Activated T-cell treated with anti-CD3 and anti-CD28 coated beads for 24 hours (primary cell): ENCODE measurements at places on chromosomes 12 and 14.
A peak's percentile ranks its signal among the peaks of the same experiment; 100 is the strongest.

DNA sequence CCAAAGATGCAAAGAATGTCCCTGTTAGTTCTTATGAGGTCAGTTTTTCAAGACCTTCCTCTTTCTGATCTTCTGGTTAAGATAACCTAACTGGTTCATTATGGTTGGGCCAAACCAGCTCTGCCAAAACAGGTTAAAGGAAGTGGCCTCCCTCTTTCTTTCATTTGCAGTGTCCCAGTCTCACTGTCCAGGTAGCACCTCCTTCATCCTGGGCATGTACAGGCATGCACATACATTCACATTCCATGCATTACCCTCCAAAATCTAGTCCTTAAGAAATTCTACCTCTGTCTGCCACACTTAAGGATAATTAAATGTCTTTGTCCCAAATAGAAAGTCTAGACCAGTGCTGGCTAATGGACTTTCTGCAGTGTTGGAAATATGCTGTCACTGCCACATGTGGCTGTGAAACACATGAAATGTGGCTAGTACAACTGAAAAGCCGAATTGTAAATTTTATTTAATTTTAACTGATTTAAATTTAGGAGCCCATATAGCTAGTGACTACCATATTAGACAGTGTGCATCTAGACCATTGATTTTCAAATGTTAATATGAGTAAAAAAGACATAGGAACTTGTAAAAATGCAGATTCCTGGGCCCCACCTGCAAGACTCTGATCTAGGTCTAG lies 169.3 kb downstream of the PCNX1 start:
- no peak for DNase-seq

- DNase-seq = peak; percentile 79
These were observed at the start of gene KDM5A for GRCh38 chr12:389142-390096. Gene KDM5A, minus strand, starts transcription at chr12:389320. Its CDS starts 229 bp downstream, at chr12:389091.

DNA sequence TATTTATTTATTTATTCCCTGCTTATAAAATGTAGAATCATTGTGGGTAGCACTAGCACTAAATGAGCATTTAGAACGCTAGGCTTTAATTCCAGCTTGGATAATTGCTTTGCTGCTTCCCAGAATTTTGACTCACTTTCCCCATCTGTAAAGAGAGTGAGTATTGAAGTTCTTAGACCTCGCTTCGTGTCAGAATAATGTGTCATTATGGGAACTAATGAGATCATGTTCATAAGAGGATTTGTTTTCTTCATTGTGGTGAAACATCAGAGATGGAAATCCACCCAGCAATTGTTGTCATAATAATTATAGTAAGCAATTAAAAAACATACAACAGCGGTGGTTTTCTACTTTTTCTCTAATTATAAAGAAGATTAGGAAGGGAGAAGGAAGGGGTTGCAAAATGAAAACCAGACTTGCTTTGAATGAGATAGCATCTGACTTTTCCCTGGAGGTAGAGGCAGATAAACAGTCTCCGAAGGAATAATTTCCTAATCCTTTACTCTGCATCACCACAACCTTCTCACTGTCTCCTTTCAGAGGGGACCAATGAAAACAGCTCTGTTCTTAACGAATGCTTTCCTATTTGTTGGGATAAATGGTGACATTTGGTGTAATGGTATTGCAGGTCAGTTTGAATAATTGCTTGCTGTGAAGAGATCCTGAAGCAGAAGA lies 86.8 kb upstream of the ARHGAP5 start:
- DNase-seq = no peak

DNA sequence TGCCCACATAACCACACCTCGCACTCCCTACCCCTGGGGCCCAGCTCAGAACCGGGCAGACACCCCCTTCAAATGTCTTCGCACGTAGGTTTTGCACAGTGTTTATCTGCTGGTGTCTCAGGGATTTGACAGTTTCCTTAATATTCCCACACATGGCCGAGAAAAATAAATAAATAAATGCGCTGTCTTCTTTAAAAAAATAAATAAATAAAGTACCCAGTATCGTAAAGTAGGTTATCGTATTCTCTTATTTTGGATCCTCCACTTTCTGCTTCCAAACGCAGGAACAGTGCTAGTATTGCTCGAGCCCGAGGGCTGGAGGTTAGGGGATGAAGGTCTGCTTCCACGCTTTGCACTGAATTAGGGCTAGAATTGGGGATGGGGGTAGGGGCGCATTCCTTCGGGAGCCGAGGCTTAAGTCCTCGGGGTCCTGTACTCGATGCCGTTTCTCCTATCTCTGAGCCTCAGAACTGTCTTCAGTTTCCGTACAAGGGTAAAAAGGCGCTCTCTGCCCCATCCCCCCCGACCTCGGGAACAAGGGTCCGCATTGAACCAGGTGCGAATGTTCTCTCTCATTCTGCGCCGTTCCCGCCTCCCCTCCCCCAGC lies 710 bp upstream of the FOS start:
- no peak for DNase-seq

- no peak for DNase-seq
These were observed 14.1 kb upstream of the TMEM119 start for GRCh38 chr12:108611884-108612415.

DNA sequence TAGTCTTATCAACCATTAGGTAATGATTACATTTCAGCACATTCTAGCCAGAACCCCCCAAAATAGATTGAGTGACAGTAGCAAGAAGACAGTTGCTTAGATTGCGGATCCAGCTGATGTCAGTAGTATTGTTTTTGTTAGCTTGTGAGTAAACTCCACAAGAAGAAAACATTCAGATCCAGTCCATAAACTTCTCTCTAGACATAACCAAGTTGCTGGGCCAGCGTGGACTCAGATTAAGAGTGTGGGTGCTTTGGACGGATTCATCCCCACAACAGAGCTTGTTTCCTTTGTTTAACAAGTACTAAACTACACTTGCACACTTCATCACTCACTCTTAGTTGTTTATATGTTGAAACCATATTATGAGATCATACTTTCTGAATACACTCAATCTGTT lies 293.4 kb downstream of the NPAS3 start:
- DNase-seq = no peak

DNA sequence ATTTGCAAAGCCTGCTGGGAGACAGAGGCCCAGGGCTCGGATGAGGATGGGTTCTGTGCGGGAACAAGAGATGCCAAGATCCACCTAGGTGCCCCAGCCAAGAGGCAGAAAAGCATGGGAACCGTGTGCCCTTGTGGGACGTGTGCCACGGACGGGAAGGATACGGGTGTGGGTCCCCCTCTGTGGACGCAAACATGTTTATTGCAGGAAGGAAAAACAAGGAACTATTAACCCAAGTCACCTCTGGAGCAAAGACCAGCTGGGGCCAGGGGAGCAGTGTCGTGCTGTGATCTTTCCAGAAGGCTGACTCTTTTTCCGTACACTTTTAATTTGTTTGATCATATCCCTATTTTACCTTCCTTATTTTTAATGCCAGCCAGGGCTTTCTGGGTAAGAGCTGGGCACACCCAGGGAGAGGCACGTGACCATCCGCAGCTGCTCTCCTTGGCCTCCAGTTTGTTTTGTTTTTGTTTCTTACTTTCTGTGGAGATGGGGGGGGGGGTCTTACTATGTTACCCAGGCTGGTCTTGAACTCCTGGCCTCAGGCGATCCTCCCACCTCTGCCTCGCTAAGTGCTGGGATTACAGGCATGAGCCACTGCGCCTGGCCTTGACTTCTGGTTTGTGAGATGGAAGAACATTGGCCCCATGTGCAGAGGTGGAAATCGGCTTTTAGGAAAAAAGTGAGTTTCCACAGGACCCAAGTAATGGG lies 20.7 kb downstream of the SCARB1 start:
- no peak for DNase-seq

- no peak for DNase-seq
These were observed 110.5 kb downstream of the GPR135 start for GRCh38 chr14:59354666-59355065.

- DNase-seq = no peak
These were observed 152.9 kb downstream of the ZFP36L1 start for GRCh38 chr14:68639758-68640574.

DNA sequence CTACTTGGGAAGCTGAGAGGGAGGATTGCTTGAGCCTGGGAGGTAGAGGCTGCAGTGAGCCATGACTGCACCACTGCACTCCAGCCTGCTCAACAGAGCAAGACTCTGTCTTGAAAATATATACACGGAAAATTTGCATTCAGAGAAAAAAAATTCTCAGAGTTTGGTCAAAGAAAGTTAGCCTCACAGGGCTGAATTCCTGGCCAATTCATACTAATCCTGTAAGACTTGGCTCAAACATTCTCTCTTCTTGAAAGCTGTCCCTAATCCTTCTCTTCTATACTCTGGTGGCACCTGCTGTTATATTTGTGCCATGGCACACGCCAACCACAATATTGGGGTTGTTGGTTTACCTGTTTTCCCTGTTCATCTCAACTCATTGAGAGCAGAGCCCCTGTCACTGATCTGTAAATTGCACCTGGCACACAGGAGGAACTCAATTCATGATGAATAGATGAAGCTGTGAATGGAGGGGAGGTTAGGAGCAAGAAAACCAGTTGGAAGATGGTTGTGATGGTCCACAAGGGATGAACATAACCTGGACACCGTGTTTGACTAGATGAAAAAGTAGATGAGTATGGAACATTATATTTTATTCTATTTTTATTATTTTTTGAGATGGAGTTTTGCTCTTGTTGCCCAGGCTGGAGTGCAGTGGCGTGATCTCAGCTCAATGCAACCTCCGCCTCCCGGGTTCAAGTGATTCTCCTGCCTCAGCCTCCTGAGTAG lies 36.8 kb upstream of the SPTSSA start:
- no peak for DNase-seq

GRCh38 chr12:43942379-43942778 lies 106.5 kb downstream of the TMEM117 start:
- no peak for DNase-seq

DNA sequence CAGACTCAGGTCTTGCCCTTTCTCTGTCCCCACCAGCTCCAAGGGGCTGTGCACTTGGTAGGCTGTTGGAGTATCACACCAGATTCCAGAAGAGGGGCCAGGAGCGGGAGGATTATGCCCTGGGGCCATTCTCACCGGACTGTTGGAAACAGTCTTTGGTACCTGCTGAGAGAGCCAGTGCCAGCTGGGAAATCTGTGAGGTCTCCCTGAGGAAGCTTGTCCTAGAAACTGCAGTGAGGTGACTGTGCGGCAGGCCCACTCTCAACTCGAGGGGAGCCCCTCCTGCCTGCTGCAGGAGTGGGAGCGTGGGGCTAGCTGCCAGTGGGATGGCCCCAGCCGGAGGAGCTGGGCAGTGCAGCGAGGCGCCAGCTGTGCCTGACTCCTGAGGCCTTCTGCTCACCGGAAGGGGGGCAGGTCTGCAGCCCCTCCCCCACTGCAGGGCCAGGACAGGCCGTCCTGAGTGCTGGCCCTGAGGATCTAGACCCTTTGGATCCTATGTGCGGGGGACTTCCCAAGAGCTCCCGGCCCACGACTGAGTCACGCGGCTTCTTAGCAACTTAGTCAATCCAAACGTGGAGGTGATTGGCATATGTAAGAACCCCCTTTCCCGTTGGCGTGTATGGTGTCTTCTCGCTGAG lies 295.2 kb downstream of the CACNA1C start:
- no peak for DNase-seq

GRCh38 chr14:102539544-102540314 lies 30.2 kb upstream of the ANKRD9 start:
- no peak for DNase-seq

DNA sequence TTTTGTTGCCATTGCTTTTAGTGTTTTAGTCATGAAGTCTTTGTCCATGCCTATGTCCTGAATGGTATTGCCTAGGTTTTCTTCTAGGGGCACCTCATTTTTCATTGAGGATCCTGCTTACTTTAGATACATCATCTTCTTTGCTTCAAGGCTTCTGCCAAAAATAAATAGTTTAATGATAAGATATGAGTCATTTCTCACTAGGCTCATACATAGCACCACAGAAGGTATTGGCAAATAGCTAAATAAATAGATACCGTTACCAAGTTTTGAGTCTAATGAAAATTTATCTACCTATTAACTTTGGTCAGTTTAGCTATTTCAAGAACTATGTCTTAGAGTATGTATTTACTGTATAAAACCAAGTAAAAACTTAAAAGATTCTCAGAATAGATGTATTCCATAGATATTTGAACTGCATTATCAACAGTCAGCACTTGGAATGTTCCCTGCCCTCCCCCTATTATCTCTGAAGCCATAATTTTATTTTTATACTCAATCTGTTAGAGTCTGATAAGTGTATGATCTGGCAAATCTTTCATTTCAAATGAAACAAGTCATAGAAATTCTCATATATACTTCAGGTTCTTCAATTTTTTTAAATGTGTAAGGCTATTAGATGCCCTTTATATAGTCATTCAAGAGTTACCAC lies 310.2 kb downstream of the CCDC91 start:
- no peak for DNase-seq

DNA sequence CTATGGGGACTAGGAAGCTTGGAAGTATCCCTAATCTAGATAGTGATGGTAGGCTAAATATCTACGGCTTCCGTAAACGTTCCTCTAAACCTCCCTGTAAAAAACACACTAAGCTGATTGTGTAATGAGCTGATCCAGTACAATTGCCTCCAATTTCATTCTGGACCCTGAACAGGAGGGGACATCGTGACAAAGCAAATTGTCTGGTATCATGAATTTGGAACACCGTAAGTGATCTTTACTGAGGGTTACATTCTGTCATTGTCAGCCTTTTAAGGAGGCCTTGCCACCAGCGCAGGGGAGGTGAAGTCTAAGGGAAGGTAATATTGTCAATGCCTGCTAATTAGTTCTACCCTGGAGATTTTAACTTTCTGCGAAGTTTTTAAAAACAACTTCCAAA lies 487 bp upstream of the MGST1 start:
- DNase-seq = no peak

DNA sequence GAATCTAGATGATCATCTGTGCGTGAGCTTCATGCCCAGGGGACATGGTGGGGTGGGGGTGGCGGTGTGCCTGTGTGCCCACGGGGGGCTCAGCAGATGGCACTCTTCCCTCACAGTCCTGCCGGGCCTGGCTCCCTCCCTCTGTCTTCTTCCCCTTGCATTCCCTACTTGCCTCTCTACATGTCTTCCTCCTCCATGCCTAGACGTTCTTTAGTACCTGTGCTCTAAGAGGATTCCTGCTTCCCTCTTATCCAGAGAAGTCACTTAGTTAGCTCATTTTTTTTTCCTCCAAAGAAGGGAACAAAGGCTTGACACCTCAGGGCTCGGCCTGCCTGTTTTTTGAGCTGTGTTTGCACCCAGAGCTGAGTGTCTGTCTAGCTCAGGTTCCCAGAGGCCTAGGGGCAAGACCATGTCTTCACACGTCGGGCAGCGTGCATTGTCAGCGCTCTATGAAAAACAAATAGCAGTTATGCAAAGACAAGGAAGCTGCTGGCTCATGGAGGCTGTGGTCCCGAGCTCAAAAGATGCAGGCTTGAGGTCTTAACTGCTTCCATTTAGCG lies 48.8 kb downstream of the NINJ2 start:
- DNase-seq = peak; percentile 20

- no peak for DNase-seq
These were observed 285.9 kb downstream of the BMP4 start for GRCh38 chr14:53670701-53671100.
